ENCODE measurements at places on chromosomes 6 and 20. TPM values are rescaled to one million over a fixed set of nuclear protein-coding genes. Genes with fewer than 3 reads are reported as not detected.

CHMP4B gene
- 92.5 TPM for total RNA-seq

TSPO2 gene
- total RNA-seq: not detected

DNA sequence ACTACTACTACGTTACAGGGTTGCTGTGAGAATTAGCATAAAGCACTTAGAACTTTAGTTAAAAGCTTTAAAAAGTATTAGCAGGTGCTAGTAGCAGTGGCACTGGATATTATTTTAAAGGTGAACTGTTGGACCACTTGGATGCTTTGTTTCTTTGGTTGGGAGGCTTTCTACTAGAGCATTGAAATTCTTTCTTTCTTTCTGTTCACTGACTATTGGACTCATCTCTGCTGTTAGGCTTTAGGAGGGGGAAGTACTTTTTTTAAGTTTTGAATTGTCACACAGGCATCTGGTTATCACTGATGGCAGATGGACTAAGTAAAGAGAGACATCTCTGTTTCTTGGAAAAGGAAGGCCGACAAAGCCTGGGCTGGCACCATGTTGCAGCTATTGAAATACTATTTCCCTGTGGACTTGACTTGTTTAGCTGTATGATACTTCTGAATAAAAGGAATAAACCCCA, 4.8 kb downstream of the TBPL1 start:
- H3K4me3 ChIP-seq: no peak overlapping the region
- H3K27ac ChIP-seq: no peak overlapping the region
- DNase-seq: no peak
- peaks cover 3% of the 10 kb centered on the region for H3K36me3 ChIP-seq

GRCh38 chr6:52423971-52424381, 3.8 kb downstream of the EFHC1 start:
- H3K36me3 ChIP-seq: peaks cover 4% of the 10 kb centered on the region
- no peak overlapping the region for H3K4me3 ChIP-seq
- H3K27me3 ChIP-seq: no peaks in the 10 kb centered on the region
- DNase-seq: no peak

GRCh38 chr6:32107406-32107805, 1.7 kb downstream of the TNXB start:
- H3K36me3 ChIP-seq: peaks cover 2% of the 10 kb centered on the region
- H3K27ac ChIP-seq: peak overlapping the region; percentile 87
- DNase-seq: no peak
- peaks cover 5% of the 10 kb centered on the region for H3K27me3 ChIP-seq

DNA sequence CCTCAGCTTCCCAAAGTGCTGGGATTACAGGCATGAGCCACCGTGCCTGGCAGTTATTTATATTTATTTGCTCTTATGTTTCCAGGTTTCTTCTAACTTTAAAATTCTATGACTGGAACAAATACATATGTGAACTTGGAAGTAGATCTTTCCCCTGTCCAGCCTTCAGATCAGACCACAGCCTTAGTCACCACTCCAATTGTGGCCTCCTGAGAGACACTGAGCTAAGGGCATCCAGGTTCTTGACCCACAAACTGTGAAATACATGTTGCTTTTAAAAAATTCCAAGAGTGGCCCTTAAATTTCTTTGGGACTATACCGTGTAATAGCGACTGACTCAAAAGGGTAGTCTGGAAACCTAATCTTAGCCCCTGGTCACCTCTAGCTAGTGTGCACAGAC, 1.5 kb upstream of the ADGRG6 start:
- H3K27ac ChIP-seq: no peak overlapping the region
- DNase-seq: no peak
- peaks cover 16% of the 10 kb centered on the region for H3K4me1 ChIP-seq
- H3K27me3 ChIP-seq: peaks cover 3% of the 10 kb centered on the region

- no peaks in the 10 kb centered on the region for H3K4me1 ChIP-seq
- H3K27ac ChIP-seq: no peak overlapping the region
- H3K27me3 ChIP-seq: peaks cover 7% of the 10 kb centered on the region
- no peak for DNase-seq
These were observed 168.2 kb downstream of the SMOC2 start for GRCh38 chr6:168609026-168609685.
